Stimulated activated CD8-positive, alpha-beta memory T cell treated with anti-CD3 and anti-CD28 coated beads, Interleukin-4, amount 100 ng/mL, for 1 hour (primary cell): ENCODE measurements at places on chromosomes 11 and 22.

DNA sequence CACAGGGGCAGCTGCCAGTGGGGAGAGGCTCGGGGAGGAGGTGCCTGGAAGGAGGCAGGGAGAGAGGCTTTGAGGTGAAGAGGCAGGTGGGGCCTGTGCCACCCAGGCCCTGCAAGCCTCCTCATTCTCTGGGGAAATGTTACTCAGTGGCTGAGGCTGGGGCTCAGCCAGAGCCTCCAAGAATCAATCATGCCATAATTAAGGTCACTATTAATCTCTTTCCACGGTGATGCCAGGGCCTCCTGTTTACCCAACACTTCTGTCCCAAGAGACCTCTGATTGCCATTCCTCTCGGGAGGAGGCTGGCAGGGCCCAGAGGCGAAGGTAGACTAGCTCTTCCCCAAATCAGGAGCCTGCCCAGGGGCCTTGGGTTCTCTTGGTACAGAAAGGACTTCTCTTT lies 38.4 kb downstream of the GDPD5 start:
- no peak for DNase-seq

GRCh38 chr11:109241988-109242536 lies 179.9 kb upstream of the C11orf87 start:
- DNase-seq, result no peak

- DNase-seq, result no peak
Observed at GRCh38 chr11:100684101-100685065, 2.7 kb upstream of the ARHGAP42 start.

DNA sequence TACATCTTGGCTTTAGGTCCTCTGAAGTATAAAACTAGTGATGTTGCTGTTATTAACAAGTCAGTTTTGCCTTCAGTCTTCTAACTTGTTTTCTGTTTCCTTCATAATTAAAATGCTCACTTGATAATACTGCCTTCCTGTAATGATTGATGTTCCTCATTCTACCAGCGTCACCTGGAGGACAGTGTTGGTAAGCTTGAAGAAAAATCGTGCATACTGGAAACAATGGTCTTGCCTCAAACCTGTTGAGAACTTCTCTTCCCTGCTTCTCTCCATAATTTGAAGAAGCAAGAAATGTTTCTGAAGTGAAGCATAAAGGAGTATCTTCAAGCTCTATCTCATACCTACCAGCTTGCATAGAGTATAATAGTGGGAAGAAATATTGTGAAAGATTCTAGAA lies 3.0 kb downstream of the YWHAH start:
- no peak for DNase-seq

DNA sequence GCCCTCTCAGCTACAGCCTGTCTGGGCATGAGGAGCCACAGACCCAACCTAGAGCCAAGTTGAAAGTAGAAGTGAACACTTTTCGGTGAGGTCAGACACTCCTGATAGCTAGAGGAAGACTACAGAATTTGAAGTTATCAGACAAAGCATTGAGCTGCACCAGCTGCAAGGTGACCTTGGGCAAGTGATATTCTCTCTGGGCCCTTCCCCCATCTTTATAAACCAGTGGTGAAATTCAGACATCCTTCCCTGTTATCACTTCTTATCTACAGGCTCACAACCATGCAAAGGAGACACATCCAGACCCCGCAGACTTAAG lies 8.0 kb upstream of the PMM1 start:
- no peak for DNase-seq

- DNase-seq, result no peak
Observed at GRCh38 chr22:36391638-36392037, 3.9 kb upstream of the MYH9 start.
